ENCODE measurements at places on chromosomes 1 and 21.

- no peak for DNase-seq
These were observed 369.4 kb downstream of the KCNH1 start for GRCh38 chr1:210764536-210764935.

DNA sequence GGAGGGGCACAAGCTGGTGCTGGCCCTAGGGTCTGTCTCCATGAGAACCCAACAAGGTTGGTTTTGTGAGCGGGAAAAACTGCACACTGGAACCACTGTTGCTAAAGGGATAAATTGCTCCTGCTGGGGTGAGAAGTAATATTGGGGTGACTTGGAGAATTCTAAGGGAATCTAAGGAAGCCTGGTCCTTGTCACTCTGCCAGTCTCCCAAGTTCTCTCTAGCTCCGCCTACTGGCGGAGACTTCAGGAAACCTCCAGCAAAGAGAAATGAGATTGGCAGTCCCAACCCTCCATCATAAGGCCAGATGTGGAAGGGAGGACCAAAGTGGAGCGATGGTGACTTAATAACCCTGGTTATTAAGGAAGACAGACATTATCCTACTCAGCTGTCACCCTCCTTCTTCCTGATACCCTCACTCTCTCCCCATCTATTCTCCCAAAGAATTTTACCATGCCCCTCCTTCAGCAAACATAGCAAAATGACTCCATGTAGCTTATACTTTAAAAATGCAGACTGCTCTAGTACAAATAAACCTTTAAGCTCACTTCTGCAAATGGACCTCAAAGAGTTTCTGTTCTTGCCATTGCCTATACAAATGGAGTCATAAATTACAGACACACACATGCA lies 2.7 kb downstream of the LCE1F start:
- no peak for DNase-seq

- no peak for DNase-seq
These were observed 31.1 kb downstream of the TMEM50A start for GRCh38 chr1:25369241-25369640.

- DNase-seq, result no peak
These were observed 1140.2 kb downstream of the NCAM2 start for GRCh38 chr21:22138297-22139016.

DNA sequence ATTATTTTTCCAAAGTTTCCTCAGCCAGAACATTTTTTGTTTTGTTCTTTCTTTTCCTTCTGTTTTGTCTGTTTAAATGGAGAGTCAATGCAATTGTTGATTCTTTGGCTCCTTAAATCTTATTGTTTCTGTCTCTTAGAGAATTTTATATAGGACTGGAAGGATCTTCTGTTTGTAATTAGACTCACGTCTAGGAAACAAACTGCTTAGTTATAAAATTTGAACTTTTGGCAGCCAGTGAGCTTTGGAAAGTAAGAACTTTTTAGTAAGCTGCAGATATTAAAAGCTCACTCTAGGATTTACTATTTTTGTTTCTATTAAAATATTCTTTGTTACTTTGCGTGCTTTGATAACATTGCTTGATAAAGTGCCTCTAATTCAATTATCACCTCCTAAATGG lies 109.8 kb upstream of the HNRNPU start:
- no peak for DNase-seq

DNA sequence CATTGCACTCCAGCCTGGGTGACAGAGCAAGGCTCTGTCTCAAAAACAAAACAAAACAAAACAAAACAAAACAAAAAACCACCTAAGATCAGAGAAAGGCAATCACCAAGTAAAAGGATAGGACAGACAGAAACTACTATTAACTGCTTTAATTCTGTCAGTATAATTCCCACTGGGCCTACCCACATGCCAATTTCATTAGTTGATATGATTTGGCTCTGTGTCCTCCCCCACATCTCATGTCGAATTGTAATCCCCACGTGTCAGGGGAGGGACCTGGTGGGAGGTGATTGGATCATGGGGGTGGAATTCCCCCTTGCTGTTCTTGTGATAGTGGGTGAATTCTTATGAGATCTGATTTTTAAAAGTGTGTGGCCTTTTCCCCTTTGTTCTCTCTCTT lies 27.2 kb upstream of the CAPZB start:
- no peak for DNase-seq

GRCh38 chr1:180586671-180587155 lies 27.9 kb downstream of the OVAAL start:
- DNase-seq, result no peak

- no peak for DNase-seq
These were observed 70.6 kb downstream of the GATAD2B start for GRCh38 chr1:153852170-153852569.

- no peak for DNase-seq
These were observed 180.5 kb downstream of the VPS13D start for GRCh38 chr1:12410351-12410750.

DNA sequence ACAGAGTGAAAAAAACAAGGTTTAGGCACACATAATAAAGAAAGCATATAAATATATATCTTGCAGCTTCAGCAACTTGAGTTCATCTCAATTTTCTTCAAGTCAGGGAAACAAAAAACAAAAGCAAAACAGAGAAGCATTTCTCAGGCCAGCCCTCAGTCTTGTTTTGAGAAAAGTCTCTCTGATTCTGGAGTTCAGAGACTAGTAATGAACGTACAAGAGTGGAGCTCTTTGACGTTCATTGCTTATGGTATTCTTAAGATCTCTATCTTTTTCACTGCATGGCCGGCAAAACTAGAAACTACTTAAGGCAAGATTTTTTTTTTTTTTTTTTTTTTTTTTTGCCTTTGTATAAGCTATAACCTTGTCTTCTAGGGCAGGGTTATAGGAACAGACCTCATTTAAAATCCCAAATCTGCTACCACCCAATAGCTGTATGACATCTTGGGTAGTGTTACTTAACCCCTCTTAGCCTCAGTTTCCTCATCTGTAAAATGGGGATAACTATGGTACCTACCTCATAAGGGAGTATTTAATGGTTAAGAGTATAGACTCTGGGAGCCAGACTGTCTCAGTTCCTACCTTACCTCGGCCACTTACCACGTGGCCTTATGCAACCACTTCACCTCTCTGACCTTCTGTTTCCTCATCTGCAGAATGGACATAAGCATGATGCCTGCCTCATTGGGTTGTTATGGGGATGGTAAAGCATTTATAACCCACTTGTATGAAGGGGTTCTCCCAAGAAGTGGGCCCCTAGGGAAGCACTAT lies 33.6 kb downstream of the LMO4 start:
- DNase-seq, result no peak

GRCh38 chr1:187032982-187033692 lies 204.4 kb downstream of the PLA2G4A start:
- no peak for DNase-seq

DNA sequence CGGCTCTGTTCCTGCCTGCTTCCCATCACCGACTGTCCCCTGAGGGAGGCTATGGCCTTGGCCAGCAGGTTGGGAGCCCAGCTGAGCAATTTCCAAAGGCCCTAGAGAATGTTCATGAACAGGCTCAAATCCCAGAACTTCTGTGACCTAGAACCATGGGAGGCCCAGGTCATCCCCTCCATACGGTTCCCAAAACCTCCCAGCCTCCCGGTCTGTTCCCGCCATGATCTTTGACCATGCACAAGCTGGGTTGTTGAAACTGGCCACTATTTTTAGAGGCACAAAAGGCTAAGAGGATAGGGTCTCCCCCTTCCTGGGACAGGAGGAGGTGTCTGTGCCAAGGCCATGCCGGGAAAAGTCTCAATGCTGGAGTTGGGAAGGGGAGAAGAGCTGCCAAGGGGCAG lies 27.5 kb downstream of the EPHA2 start:
- no peak for DNase-seq

DNA sequence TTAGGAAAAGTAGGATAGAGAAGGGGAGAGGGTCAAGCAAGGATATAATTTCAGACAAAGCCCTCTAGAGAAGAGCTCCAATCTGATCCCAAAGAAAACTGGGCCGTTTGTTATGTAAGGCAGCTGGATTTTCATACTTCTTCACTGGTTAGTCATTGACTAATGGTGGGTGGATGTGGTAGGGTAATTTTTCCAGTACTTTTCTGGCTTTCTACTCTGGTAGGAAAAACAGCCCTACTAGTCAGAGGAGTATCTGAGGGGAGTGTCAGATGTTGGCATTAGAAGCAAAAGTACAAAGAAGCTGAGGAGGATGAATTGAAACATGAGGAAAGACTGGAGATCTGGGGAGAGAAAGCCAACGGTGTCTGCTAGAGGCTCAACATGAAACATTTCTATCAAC lies 145.3 kb downstream of the TNFSF18 start:
- no peak for DNase-seq

- DNase-seq, result no peak
These were observed 128.4 kb upstream of the CAMK1G start for GRCh38 chr1:209455145-209455544.

GRCh38 chr1:65459397-65459768 lies 38.9 kb downstream of the LEPR start:
- DNase-seq, result no peak

DNA sequence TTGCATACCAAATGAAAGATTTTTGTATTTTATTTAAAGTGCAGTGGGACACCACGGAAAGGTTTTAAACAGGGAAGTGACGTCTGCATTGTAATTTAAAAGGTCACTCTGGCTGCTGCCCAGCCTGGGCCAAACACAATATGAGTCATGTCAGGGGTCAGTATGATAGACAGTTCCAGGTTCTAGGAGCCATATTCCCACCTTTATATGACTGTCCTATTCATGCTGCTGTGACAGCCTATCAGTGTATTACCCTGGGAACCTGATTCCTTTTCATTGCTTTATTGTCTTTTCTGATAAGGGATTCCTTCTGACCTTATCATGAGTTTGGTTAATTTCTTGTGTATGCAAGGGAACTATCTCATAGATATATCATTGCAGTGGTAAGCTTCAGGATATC lies 5.3 kb downstream of the VANGL1 start:
- DNase-seq, result no peak

DNA sequence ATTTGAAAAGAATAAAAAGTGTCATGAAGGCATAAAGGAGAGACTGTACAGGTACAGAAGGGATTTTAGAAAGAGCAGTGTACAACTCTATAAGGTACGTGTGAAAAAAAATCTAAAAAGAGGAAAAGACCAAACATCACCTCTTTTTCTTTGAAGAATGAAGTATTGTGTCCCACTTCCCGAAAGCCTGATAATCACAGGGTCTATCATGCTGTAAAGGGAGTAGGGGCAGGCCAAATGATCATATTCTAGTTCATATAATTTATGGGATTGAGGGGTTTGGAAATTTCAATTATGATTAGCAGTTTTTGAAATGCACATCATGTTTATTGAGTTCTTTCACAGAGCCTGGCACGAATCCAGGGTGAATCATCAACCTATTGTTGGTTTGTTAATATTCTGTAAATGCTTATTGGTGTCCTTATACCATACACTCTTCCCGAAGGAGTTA lies 910 bp upstream of the RERE start:
- no peak for DNase-seq

DNA sequence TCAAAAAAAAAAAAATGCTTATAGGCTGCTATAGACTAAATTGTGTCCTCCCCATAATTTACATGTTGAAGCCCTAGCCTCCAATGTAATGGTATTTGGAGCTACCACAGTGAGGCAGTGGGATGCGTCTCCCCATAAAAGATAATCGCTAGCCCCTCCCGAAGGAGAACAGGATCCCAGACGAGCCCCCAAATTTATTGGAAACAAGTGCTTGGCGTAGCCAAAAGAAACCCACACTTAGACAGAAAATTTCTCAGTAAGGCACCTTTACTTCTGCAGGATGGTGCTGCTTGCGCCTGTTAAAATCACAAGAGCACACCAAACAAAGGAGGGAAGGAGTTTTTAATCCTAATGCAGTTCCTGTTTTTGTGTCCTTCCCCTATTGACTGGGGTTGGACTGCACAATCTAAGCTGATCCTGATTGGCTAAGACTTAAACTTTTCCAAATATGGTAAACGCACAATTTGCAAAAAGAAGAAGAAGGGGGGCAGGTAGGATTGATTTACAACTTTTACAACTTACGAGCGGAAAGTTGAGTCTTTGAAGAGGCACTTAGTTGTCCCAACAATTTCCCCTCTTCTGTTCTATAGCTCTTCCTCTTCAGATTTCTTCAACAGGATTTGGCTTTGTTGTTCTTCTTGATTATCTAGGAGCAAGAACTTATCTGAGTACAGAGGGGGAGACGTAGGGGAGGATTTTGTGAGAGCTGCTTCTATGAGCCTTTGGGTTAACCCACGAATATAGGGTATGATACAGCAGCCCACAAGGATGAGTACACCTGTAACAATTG lies 3.0 kb upstream of the IPP start:
- no peak for DNase-seq

GRCh38 chr21:42228709-42229220 lies 9.8 kb downstream of the ABCG1 start:
- DNase-seq, result no peak

DNA sequence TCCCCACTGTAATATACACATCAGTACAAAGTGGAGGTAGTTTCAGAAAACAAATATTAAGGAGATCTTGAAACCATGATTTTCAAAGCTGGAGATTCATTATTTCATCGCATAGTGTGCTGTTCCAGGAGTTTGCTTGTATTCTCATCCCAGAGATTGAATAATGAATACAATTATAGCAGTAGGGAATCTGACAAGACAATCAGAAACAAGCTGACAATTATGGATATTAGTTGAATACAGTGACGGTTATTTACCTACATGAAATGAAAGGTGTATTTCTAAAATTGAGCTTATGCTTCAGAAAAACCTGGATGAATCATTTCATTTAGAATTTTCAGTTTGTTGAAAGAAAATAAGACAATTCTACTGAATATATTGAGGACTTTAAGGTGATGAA lies 2119.0 kb downstream of the MRPL39 start:
- DNase-seq, result no peak

DNA sequence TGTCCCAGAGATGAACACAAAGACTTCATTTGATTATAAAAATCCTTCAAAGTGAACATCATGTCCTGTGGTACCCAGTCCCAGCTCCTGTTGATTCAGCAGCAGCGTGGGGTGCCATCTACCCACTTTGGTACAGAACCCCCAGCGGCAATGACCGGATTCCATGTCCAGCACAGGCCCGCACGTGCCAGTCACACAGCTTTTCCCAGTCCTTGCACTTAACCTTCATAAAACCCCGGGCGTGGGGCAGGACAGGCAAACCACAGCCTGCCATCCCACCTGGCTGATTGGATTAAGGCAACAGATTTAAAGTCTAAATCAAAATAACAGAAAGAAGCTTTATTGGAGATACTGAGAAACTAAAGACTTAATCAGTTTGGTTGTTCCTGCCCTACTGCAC lies 15.5 kb downstream of the CEP104 start:
- no peak for DNase-seq

DNA sequence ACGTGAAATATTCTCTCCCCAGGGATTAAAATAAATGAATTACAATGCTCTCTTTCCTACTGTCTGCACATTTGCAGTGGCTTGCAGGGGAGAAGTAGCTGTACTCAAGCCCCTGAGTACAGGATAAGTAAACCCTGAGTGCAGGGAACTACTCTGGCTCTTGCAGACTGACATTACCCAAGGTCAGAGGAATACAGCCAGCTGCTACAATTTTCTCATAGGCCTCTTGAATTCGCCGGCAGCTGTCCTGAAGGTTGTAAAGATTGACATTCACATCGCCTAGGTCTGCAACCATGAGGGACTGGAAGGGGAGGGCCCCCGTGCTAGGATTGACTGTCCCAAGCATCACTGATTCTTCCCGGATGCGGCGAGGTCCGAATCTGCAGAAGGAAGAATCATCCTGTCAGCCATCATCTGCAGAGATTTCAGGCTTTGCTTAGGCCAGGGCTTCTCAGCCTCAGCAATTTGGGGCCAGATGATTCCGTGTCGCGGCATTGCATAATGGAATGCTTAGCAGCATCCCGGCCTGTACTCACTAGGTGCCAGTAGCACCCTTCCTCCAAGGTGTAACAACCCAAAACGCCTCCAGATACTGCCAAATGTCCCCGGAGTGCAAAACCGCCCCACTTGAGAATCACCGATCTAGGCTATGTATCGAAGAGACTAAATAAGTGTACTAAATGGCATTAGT lies 1.7 kb downstream of the AGMAT start:
- no peak for DNase-seq
